ENCODE measurements at places on chromosomes 3 and 15. TPM values are rescaled to one million over a fixed set of nuclear protein-coding genes. Genes with fewer than 3 reads are reported as not detected.

DNA sequence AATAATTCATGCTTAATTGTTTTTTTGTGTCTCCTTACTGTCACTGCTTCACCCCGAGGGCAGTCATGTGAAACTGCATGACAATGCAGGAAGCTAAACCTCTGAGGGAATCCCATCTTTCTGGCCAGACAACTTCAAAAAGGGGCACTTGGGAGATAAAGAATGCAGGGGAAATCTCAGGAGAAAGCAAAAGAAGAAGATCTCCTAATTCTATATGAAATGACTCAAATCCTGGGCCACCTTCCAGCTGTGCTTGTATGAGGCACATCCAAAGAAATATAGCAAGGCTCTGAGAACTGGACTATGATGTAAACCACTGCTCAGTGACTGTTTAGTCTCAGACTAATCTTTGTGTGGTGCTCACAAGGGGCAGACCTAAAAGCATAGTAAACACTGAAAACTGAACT lies 22.6 kb upstream of the UMPS start:
- no peak for DNase-seq

GRCh38 chr3:172868582-172869200 lies 118.2 kb downstream of the ECT2 start:
- DNase-seq = no peak

- no peak for DNase-seq
These were observed 74.0 kb downstream of the DHX36 start for GRCh38 chr3:154250291-154250690.

- DNase-seq = no peak
These were observed 202.0 kb upstream of the VEPH1 start for GRCh38 chr3:157705258-157705657.

CHL1 gene
- 24.8 TPM for total RNA-seq

DNA sequence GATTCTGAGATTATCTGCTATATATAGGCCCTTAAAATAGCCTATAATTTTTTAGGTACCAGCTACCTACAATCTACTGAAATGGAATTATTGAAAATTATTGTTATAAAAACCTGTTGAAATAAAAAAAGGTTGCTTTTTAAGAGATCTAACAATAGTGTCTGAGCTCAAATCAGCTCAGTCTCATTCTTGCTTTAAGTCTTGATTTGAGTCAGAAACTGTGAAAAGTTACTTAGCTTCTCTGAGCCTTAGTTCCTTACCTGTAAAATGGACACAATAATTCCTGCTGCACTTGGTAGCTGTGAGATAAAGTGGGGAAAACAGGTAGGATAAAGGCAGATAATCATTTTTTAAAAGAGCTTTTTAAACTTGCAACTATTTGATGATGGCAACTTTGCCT lies 118.8 kb upstream of the UBE2E2 start:
- DNase-seq = no peak

- DNase-seq = no peak
These were observed 116.1 kb upstream of the SLC7A14 start for GRCh38 chr3:170701696-170702678.

DNA sequence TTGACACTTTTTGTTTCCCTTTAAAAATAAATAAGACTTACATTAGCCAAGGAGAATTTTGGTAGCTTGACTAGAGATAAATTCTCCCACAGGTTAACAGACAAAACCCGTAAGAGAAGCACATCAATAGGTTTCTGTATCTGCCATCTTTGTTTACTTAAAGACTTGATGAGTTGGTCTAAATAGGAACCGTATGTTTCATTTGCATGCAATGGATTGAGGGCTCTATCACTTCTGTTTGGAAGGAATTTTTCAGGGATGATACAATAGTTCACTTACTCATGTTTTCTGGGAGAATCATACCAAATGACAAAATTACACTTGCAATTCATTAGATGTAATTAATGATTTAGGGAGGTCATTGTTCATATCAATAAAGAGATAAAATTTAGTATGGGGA lies 631.5 kb upstream of the NR2F2 start:
- DNase-seq = no peak

MAGEL2 gene
- total RNA-seq = not detected

GRCh38 chr3:4894891-4895530 lies 84.2 kb upstream of the BHLHE40 start:
- DNase-seq = no peak

OCA2 gene
- not detected for total RNA-seq

DNA sequence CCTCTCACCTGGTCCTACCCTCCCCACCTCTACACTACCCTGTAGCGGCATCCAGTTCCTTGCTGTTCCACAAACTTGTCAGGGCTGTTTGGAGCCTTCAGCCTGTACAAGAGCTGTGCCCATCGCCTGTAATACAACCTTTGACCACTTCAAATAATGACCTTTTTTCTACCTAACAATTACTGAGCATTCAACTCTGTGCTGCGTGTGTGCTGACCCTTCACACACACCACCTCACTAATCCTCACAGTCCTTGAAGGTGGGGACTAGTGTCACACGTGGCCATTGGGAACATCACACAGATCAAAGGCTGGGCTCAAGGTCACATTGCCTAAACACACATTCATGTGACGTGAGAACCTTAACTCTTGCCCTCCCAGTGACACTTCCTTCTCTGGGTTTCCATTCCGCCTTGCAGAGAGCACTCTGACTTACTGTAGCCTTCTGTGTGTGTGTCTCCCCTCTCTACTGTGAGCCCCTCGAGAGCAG lies 3.1 kb downstream of the C3orf20 start:
- no peak for DNase-seq

GRCh38 chr15:73787621-73788020 lies 34.5 kb upstream of the INSYN1 start:
- no peak for DNase-seq

DNA sequence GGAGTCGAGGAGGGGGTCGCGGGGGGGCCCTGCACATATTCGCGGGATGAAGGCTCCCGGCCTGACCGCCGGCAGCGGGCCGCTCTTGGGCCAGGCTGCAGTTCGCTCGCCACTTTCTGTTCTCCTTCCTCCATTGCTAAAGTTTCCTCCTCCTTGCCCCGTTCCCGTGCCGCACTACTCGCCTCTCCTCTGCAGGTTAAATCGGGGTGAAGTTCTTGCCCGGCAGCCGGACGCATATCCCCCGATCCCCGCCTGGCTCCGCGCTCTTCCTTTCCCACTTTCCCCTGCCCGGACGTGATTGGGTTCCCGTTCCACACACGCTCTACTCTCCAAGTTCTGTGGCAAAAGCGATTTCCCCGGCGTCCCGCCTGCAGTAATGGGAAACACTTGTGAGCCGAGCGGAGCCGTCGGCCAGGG lies 556 bp downstream of the CRYBG3 start:
- peak; percentile 80 for DNase-seq

GRCh38 chr15:76152197-76152596 lies 92.4 kb downstream of the TMEM266 start:
- DNase-seq = no peak

MELTF gene
- 4.0 TPM for total RNA-seq

DNA sequence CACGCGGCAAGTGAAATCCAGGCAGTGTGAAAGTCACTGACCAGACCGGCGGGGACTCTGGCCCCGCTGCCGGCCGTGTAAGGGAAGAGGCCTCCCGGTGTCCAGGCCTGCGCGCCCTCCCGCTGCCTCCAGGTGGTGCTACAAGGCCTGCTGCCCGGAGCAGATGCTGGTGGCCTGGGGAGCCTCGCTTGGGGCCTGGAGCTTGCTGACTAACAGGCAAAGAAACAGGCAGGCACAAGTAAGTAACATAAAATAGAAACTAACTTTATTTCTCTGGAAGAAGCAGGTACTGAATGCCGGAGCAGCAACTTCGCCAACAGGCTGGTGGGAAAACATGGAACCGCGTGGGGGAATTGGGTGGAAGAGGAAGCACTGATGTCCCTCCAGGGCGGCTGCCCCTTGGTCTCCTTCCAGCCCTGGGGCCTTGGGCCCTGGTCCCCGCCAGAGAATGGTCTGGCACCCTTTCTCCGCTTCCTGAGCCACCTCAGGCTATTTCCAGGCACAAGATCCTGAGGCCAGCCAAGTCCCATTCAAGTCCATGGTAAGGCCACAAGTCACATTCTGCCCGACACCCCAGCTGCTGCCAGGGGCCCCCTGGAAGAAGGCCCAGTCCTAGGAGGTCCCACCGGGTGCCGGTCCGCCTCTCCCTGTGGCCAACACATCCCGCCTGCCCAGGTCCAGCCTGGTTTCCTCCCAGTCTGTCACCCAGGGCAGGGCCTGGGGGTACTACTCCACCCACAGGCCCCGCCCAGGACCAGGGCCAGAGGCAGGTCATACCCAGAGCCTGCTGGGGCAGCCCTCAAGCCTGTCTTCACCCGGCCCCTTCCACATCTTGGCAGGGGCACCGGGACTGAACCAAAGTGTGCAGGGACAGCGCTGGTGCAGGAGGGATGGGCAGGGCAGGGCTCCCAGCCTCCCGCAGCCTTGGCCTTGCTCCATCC lies 45.0 kb downstream of the TNK2 start:
- DNase-seq = peak; percentile 94

ZNF502 gene
- total RNA-seq = 2.4 TPM

PPP1R14D gene
- total RNA-seq = not detected

DNA sequence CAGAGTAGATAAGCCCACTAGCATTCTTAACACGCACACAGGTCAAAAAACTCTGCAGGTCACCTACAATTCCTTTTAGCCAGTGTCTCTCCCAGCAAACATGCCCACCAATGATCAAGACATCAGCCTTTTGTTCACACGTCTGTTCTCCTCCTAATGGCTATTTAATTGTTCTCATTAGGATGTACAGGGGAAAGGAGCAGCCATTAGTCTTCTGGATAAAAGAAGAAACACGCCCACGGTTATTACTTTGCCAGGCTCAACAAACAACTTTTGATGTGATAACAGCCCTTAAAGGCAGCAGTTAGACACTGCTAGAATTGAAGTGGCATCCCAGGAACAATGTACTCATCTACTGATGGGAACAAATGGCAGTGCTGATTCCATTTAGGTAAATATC lies 108.8 kb downstream of the NTRK3 start:
- no peak for DNase-seq

GRCh38 chr3:126621171-126621570 lies 33.8 kb downstream of the TXNRD3 start:
- peak; percentile 61 for DNase-seq

- DNase-seq = peak; percentile 68
These were observed 65.0 kb downstream of the FRMD4B start for GRCh38 chr3:69320871-69321271.

NSMCE3 gene
- total RNA-seq = 6.8 TPM

DNA sequence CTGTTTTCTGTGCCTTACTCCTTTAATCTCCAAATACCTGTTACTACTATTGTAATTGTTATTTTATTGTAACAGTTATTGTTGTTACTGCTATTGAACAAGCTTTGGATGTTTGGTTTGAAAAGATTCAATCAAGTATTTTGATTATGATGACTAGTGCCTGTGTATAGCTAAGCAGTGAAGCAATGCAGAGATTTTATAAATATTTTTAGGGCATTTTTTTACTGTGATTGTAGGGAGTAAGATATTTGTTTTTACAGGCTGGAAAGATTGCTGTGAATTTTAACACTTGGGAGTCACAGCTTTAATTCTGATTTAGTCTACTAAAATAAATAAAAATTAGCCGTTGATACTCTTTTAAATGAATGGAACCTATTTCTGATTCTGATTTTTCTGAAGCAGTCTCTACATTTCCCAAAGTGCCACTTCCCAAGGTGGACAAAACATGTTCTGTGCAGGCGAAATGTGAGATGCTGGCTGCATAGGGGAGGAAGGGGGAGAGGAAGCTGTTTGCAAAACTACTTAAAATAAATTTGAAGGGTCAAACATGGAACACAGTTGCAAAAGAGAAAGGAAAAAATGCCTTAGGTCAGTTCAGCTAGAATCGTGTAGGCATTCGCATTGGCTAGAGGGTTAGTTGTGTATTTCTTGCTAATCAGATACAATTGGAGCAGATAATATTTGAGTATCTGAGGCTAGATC lies 25.7 kb downstream of the EEFSEC start:
- no peak for DNase-seq

EPHA6 gene
- 0.62 TPM for total RNA-seq

DNA sequence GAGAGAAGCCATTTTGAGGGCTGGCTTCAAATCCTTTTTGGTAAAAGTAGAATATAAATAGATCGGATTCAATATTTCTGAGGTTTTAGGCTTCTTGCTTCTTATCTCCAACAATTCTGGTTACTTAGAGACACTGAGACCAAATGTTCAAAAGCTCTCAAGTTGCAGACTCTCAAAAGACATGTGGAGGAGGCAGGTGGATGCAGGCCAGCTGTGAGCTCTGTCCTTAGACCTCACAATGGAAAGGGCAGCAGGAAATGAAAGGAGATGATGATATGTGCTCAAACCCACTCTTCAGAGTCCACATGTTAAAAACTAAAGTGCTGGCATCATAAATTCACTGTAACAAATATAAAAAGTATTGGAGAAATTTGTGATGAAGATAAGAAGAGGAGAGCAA lies 424.9 kb upstream of the ALCAM start:
- DNase-seq = no peak

- no peak for DNase-seq
These were observed 127.7 kb upstream of the EPHA3 start for GRCh38 chr3:88979760-88980159.
